ENCODE measurements at places on chromosomes 1 and 21.

- DNase-seq: no peak
These were observed 1280.2 kb downstream of the NCAM2 start for GRCh38 chr21:22278366-22278765.

DNA sequence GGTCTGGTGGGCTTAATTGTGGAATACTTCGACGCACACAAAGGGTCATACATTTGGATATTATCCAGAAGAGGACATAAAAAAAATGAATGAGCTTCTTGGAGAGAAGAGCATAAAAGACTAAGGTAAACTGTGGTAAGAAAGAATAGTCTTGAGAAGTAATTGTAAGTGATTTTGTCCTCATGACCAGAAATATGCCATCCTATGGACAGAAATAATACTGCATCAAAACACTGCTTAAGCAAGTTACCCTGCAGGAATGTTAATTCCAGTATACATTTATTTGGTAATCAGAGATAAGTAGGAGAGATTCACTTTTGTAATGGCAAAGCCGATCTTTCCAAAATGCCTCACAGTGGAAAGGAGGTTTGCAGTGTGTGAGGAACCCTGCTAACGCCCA, 111.9 kb downstream of the NRIP1 start:
- DNase-seq: no peak

DNA sequence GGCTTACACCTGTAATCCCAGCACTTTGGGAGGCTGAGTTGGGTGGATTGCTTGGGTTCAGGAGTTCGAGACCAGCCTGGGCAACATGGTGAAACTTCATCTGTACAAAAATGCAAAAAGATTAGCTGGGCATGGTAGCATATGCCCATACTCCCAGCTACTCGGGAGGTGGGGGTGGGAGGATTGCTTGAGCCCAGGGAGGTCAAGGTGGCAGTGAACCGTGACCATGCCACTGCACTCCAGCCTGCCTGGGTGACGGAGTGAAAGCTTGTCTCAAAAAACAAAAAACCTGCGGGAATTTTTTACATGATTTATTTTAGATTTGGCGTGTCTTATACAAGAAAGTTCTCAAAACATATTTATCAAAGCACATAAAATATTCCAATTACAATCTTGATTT, 27.8 kb upstream of the MTR start:
- DNase-seq: no peak

GRCh38 chr1:42186152-42186551, 21.6 kb upstream of the GUCA2A start:
- DNase-seq: no peak

DNA sequence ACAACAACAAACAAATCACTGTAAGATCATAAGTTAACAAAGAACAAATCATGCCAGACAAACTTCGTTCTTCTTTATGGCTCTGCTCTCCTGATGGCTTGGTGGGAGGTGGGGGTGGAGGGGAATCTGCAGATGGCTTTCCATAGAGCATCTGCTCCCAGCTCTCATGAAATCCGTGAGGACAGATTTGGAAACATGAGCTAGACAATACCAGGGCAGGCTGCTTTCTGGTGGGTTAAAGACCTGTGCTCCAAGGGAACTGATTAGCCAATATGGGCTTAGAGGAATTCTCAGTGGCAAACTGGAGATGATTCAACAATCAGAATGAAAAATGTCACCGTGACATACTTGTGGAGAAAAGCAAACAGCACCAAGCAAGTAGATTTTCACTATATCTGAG, 69.4 kb upstream of the TLR5 start:
- no peak for DNase-seq

DNA sequence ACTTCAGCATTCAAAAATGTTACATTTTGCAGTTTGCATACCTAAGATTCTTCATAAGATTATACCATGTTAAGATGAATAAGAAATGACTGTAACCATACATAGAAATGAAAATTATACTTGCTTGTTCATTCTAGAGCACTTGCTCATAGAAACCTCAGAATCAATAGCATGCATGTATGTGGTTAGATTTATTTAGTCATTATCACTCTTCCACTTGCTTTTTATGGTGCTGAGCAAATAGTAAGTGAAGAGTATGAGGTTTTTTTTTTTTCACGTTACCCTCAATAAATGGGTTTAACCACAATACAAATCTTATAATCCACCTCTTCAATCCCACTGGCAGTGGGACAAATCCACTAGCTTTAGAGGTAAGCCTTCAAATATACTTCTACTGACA, 84.7 kb downstream of the LRRC53 start:
- DNase-seq: no peak

DNA sequence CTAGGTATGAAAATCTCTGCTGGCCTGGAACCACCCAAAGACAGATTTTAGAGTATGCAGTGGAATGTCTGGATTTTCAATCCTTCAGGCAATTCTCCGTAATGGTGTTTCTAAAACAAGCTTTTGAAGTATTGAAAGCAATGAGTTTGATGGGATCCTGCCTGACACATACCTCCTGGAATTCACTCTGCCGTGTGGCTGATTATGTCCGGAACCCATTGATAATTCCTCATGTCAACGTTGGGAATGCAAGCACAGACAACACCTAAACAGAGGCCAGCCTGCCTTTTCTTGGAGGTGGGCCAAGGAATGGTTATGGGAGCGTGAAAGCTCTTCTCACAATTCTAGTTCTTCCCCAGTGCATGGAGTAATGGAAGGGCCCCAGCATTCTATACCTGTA, 168.9 kb upstream of the HMCN1 start:
- DNase-seq: no peak

DNA sequence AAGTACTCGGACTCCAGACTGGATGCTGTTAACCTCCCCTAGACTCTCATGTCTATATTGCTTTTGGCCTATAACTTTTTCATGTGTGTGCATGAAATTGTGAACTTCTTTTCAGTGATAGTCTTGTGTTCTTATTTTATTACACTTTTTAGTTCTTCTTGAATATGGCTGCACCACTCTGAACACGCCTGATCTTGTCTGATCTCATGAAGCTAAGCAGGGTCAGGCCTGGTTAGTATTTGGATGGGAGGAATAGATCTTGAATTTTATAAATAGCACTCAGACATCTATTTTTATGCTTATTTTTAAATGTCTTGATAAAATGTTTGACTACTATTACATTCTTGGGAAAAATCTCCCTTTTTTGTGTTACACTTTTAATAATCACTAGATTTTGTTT, 22.4 kb downstream of the TCP10L start:
- DNase-seq: no peak

GRCh38 chr1:195236991-195237889, 1371.0 kb downstream of the KCNT2 start:
- DNase-seq: no peak

DNA sequence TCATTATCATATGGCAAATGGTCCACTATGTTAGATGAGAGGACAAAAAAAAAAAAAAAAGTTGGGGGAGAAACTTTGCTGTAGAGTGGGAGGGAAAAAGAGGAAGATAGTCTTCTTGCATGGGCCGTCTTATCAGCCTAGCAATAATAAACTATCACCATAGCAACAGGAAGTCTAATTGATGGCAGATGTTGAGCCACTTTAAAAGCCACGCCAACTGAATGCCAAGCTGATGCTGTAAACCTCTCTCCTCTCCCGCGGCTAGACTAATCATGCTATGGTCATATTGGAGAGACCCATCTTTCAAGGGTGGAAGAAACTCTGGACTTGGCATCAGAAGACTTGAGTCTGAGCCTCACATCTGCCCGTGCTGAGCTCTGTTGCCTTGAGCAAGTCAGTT, 122.2 kb upstream of the HOOK1 start:
- no peak for DNase-seq

DNA sequence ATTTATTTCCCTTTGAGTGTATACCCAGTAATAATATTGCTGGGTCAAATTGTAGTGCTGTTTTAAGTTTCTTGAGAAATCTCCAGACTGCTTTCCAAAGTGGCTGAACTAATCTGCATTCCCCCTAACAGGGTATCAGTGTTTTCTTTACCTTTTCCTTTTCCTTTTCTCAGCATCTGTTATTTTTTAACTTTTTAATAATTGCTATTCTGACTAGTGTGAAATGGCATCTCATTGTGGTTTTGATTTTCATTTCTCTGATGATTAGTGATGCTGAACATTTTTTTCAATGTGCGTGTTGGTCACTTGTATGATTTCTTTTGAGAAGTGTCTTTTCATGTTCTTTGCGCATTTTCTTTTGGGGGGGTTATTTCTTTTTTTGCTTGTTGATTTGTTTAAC, 374.9 kb upstream of the BRINP3 start:
- DNase-seq: no peak

- DNase-seq: peak; percentile 28
These were observed 3.5 kb upstream of the KRTAP27-1 start for GRCh38 chr21:30340714-30341573.

DNA sequence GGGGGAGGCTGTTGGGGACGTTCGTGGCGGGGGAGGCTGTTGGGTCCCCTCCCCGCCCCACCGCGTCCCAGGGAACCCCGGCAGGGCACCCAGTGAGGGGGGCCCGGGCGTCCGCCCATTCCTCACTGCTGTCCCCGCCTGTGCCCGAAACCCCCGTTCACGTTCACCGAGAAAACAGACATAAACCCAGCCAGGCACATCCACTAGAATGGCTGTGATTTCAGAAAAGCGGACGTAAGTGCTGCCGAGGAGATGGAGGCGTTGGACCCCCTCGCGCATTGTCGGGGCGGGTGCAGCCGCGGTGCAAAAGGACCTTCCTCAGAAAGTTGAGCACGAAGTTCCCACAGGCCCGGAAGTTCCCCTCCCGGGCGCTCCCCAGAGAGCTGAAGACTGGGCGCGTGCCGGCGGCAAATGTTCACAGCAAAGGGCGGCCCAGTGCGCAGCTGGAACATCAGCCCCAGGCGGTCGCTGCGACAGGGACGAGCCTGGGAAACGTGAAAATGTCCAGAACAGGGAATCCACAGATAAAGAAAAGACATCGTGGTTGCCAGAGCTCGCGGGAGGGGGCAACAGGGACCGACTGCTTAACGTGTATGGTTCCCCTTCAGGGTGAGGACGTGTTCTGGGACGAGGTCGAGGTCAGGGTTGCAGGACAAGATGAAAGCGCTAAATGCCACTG, 18.5 kb upstream of the SAMD11 start:
- no peak for DNase-seq

DNA sequence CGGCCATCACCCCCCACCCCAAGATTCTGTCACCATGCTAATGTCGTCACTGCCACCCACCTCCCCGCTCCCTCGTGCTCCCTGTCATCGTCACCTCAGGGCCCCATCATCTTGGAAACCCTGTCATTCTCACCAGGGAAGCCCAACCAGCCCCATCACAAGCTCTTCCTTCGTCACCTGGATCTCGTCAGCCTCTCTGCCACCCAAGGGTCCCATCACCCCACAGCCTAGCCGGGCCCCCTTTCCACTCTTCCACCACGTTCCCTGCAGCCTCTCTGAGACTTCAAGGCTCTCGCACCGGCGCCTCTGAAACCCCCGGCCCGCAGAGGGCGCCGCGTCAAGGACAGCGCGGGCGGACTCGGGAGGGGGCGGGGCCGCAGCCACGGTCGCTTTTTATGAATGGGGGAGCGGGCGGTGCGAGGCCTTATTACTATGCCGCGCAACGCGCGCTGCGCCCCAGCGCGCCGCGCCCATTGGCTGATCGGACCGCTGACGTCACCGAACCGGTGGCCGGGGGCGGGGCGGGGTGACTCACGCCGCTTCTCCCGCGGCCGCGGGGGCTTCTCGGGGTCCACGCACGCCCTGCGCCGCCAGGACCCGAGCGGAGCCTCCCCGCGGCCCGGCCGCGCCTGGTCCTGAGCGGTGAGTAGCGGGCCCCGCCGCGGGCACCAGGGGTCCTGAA, at the start of gene GPR3:
Gene GPR3, plus strand, starts transcription at position 527 of the 682 bp plus-strand sequence. CDS start 1,177 bp downstream, outside the sequence.
- DNase-seq: peak; percentile 87

- DNase-seq: no peak
These were observed 273.8 kb downstream of the KCNJ6 start for GRCh38 chr21:37642493-37642892.

GRCh38 chr1:106523497-106523896, 533.0 kb upstream of the PRMT6 start:
- no peak for DNase-seq

- no peak for DNase-seq
These were observed 88.4 kb downstream of the SDCCAG8 start for GRCh38 chr1:243343970-243344937.

GRCh38 chr1:220927442-220927841, 48.2 kb downstream of the HLX start:
- DNase-seq: no peak

DNA sequence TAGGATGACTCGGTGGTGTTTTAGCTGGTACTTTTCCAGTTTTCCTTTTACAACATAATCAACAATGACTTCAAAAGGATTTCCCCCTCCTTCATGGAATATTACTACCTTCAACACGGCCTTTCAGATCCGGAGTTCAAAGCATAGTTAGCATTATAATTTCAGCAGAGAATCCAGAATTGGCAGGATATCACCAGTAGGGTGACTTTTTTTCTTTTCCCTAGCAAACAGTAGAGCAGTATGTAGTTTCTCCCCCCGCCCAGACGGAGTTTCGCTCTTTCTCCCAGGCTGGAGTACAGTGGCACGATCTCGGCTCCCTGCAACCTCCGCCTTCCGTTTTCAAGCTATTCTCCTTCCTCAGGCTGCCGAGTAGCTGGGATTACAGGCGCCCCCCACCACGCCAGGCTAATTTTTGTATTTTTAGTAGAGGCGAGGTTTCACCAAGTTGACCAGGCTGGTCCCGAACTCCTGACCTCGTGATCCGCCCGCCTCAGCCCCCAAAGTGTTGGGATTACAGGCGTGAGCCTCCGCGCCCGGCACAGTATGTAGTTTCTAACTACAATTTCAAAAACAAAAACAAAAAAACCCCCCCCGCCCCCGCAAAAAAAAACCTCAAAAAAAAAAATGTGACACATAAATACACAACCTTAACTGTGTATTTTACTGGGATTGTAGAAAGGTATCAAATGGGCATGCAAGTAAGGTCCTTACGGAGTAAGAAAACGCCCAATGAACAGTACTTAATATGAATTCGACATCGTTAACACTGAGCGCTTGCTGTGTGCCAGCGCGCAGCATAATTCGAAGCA, 1.5 kb upstream of the COX20 start:
- DNase-seq: peak; percentile 27

Data from stimulated activated CD4-positive, alpha-beta T cell treated with anti-CD3 and anti-CD28 coated beads, Interleukin-12 subunit alpha, Interleukin-12 subunit beta, amount 100 ng/mL, for 24 hours (primary cell).